ENCODE measurements at places on chromosomes 11 and 22.

- H3K36me3 ChIP-seq: no peaks in the 10 kb centered on the region
- no peaks in the 10 kb centered on the region for H3K4me1 ChIP-seq
- no peak overlapping the region for H3K27ac ChIP-seq
- no peak for DNase-seq
- H3K4me3 ChIP-seq: no peak overlapping the region
These were observed 131.4 kb downstream of the DCDC1 start for GRCh38 chr11:31237819-31238760.

GRCh38 chr22:23803001-23803819, 16.4 kb downstream of the SMARCB1 start:
- peaks cover 67% of the 10 kb centered on the region for H3K36me3 ChIP-seq
- no peak for DNase-seq
- no peaks in the 10 kb centered on the region for H3K27me3 ChIP-seq

DNA sequence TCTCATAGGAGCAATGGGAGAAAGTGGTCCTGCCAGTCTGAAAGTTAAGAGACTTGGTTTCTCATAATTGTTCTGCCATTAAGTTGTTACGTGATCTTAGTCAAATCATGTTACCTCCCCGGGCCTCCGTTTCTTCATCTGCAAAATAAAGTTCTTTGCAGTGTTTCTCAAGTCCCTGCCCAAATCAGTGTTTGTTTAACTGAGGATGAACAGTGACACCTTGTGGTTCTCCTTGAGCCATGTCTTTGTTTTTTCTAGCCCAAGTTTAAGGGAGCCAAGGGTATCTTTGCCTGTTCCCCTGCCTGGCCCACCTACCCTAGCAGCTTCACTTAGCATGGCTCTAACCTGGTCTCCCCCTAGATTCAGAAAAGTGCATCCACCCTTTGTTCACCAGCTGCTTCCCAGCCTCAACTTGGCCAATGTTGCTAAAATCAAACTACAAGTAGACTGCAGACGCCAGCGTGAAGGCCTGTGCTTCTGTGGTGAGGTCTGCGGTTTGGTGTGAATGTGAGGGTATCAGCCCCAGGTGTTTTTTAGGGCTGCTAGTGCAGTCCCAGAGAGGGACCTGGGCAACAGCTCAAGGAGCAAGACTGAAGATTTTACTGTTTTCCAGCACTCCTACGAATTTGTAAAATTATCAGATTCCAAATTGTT, 35.5 kb downstream of the FZD4 start:
- H3K27ac ChIP-seq: no peak overlapping the region
- DNase-seq: no peak
- no peaks in the 10 kb centered on the region for H3K27me3 ChIP-seq
- no peaks in the 10 kb centered on the region for H3K36me3 ChIP-seq

- DNase-seq: no peak
- H3K36me3 ChIP-seq: no peaks in the 10 kb centered on the region
- H3K4me3 ChIP-seq: no peak overlapping the region
- H3K4me1 ChIP-seq: no peaks in the 10 kb centered on the region
These were observed 6.9 kb downstream of the RAB3IL1 start for GRCh38 chr11:61910187-61911127.

- no peak overlapping the region for H3K4me3 ChIP-seq
- H3K27me3 ChIP-seq: no peaks in the 10 kb centered on the region
- no peak overlapping the region for H3K27ac ChIP-seq
- no peaks in the 10 kb centered on the region for H3K4me1 ChIP-seq
These were observed 82.3 kb downstream of the XRRA1 start for GRCh38 chr11:74866557-74866956.

- no peak overlapping the region for H3K4me3 ChIP-seq
- no peak overlapping the region for H3K27ac ChIP-seq
- H3K36me3 ChIP-seq: no peaks in the 10 kb centered on the region
- H3K4me1 ChIP-seq: no peaks in the 10 kb centered on the region
- no peak for DNase-seq
These were observed 6.3 kb upstream of the PIWIL4 start for GRCh38 chr11:94560834-94561233.
